Peyer's patch (tissue), 4 donors: ENCODE measurements at places on chromosomes 1 and 21.

- no peak overlapping the region for H3K27ac ChIP-seq
- no peak for DNase-seq
- no peaks in the 10 kb centered on the region for H3K36me3 ChIP-seq
- H3K4me1 ChIP-seq = peaks cover under 1% of the 10 kb centered on the region
- H3K4me3 ChIP-seq = no peak overlapping the region
Observed at GRCh38 chr1:229669333-229669732, 43.3 kb downstream of the URB2 start.

DNA sequence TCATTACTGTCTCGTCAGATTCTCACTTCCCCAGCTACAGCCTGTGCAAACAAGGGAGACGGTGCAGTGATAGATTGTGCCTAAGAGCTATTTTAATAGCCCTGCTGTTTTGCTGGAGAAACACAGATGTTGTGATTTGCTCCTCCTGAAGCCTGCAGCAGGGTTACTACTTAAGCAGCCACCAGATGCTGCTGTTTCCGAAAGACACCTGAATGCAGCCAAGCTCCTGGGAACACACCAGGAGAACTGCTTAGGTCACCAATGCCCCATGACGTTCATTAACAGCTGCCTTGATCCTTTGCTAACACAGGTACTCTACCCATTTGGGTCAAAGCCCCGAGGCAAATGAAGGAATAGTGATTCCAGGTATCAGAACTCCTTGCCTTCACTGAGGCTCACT is 411.8 kb upstream of the DAB1 start:
- no peaks in the 10 kb centered on the region for H3K27me3 ChIP-seq
- no peak overlapping the region for H3K27ac ChIP-seq
- DNase-seq = no peak
- no peaks in the 10 kb centered on the region for H3K36me3 ChIP-seq
- H3K4me3 ChIP-seq = no peak overlapping the region

- no peaks in the 10 kb centered on the region for H3K36me3 ChIP-seq
- no peak overlapping the region for H3K27ac ChIP-seq
- no peak overlapping the region for H3K4me3 ChIP-seq
- H3K27me3 ChIP-seq = no peaks in the 10 kb centered on the region
Observed at GRCh38 chr1:232548691-232549090, 81.2 kb downstream of the SIPA1L2 start.

GRCh38 chr1:185467122-185467521 is 150.1 kb upstream of the IVNS1ABP start:
- DNase-seq = no peak
- no peak overlapping the region for H3K27ac ChIP-seq
- H3K27me3 ChIP-seq = no peaks in the 10 kb centered on the region

DNA sequence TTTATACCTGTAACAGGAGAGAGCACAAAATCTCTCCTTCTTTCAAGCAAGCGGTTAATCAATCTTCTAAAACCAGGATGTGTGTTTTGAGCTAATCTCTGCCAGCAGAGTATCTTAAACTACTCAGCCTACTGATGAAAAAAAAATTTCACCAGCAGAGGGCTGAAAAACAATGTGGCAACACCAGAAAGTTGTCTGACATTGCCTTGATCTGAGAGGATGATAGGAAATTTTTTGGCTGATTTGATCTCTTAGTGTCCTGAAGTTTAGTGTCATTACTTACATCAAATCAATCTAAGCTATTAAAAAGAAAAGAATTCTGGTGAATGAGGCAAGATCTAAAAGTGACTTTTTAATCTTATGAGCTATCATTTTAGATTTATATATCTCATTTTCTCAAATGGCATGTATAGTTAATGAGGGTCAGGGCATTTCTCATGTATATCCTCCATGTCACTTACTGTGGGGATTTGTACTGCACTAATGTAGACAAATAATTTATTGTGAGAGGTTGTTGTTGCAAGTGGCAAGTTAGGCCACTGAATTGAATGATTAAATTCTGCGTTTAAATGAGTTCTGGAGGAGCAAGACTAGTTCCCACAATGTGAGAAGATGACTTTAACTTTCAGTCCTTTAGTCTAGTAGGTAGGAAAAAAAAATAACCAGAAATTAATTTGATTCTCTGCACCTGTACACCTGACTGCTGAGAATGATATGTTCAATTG is 10.9 kb downstream of the ADAMTS1 start:
- H3K27ac ChIP-seq = no peak overlapping the region
- DNase-seq = no peak
- no peak overlapping the region for H3K4me3 ChIP-seq
- no peaks in the 10 kb centered on the region for H3K27me3 ChIP-seq

GRCh38 chr1:54708385-54708784 is 7.3 kb upstream of the TTC4 start:
- H3K27me3 ChIP-seq = no peaks in the 10 kb centered on the region
- DNase-seq = no peak
- H3K36me3 ChIP-seq = no peaks in the 10 kb centered on the region
- no peak overlapping the region for H3K27ac ChIP-seq

- H3K4me1 ChIP-seq = no peaks in the 10 kb centered on the region
- H3K36me3 ChIP-seq = no peaks in the 10 kb centered on the region
- no peak overlapping the region for H3K27ac ChIP-seq
- H3K4me3 ChIP-seq = no peak overlapping the region
- no peaks in the 10 kb centered on the region for H3K27me3 ChIP-seq
Observed at GRCh38 chr1:223223091-223223995, 80.3 kb upstream of the TLR5 start.

DNA sequence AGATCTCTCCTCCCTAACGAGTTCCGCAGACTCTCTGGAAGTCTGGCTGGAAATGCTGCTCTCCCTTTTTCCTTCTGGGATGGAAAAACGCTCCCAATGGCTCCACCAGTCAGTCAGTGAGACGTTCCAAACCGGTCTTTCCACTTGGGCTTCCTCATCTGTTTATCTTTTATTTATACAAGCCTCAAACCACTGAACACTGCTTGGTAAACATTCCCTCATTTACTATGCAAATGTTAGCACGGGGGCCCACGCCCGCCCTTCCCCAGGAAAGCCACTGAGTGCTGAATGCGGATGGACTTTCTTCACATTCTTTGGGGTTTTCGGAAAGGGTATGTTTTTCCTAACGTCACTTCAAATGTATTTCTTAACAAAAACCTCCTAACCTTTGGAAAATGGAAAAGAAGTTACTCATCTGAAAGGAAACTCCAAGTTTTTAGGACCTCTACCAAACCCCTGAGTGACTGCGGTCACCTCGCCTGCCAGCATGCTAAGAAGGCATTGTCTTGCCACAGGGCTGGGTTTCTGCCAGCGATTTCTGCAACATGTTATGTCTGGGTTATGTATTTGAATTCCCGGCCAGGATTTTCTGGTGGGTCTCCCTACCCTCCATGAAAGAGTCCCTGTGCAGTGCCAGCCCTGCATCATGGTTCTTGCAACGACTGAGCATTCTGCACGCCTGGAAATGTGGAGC is 14.0 kb upstream of the UMODL1 start:
- no peaks in the 10 kb centered on the region for H3K36me3 ChIP-seq
- H3K27me3 ChIP-seq = no peaks in the 10 kb centered on the region
- peaks cover 11% of the 10 kb centered on the region for H3K4me1 ChIP-seq
- no peak overlapping the region for H3K4me3 ChIP-seq

- no peaks in the 10 kb centered on the region for H3K36me3 ChIP-seq
- H3K4me3 ChIP-seq = no peak overlapping the region
- H3K4me1 ChIP-seq = no peaks in the 10 kb centered on the region
Observed at GRCh38 chr1:28282426-28283407, 23.4 kb downstream of the SESN2 start.

- H3K27ac ChIP-seq = no peak overlapping the region
- no peak for DNase-seq
- H3K27me3 ChIP-seq = no peaks in the 10 kb centered on the region
- no peaks in the 10 kb centered on the region for H3K36me3 ChIP-seq
Observed at GRCh38 chr21:33101300-33101911, 31.5 kb downstream of the OLIG1 start.

- peaks cover 6% of the 10 kb centered on the region for H3K36me3 ChIP-seq
- DNase-seq = no peak
- no peak overlapping the region for H3K4me3 ChIP-seq
- no peaks in the 10 kb centered on the region for H3K27me3 ChIP-seq
Observed at GRCh38 chr1:161953256-161953920, 70.3 kb downstream of the OLFML2B start.

DNA sequence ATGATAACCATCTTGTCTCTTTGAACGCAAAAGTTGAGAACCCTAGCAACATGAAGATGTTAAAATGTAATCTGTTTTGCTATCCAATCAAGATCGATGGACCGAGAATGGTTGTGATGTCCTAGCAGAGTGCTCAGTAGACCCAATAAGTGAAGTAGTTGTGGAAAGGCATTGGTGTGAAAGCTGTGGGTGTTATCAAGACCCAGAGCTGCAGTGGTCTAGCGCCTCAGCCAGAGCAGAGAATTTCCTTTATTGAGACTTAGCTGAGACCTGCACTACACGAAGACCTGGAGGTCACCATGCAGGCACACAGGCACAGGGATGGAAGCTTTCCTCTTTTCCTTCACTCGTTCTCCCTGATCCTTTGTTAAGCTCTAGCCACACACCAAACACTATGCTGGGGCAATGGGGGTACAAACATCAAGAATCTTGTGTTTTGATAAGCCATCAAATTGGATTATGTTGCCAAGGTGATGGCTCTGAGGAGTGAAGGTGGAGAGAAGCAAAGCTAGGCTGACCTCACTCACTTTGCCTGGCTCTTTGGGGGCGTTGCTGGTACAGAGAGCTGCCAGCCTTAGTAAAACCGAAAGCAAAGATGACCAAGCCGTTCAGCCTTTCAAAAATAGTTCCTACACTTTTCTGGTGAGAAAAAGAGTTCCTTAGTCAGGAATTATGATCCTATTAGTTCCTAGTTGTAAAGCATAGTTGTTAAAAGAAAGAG is 24.1 kb downstream of the METTL13 start:
- no peak overlapping the region for H3K27ac ChIP-seq
- DNase-seq = no peak
- H3K27me3 ChIP-seq = no peaks in the 10 kb centered on the region
- peaks cover 4% of the 10 kb centered on the region for H3K4me1 ChIP-seq
- no peaks in the 10 kb centered on the region for H3K36me3 ChIP-seq

DNA sequence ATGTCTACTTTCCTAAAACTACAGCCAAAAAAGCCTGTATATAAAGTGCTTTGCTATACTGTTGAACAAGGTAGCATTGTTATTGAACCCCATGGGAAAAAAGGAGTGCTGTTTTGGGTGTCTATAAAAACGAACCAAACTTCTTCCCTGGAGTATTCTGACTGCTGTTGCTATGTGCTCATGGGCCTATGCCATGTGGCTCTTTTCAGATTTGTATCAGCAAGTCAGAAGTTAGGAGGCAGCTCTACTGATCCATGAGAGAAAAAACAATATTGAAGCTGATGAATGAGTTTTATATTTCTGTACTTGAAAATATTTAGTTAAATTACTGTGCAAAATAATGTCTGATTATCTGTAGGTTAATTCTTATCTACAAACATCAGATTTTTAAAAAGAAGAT is 66.5 kb downstream of the ADGRL2 start:
- H3K27ac ChIP-seq = no peak overlapping the region
- H3K4me3 ChIP-seq = no peak overlapping the region
- H3K27me3 ChIP-seq = no peaks in the 10 kb centered on the region
- no peak for DNase-seq
- H3K36me3 ChIP-seq = no peaks in the 10 kb centered on the region
- H3K4me1 ChIP-seq = no peaks in the 10 kb centered on the region

DNA sequence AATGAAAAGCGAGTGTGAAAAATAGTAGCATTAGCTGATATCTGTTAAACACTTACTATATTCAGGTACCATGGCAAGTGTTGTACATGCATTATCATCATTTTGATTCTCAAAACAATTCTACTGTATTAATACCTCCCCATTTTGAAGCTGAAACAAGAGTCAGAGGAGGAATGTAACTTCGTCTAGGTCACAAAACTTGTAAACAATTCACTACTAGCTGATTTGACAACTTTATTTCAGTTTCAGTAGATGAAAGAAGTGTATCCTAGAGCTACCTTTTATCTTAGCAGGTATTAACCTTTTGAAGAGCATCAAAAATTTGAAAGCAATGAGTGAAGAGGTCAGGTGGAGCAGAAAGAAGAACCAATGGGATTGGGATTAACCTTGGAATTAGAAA is 1.6 kb downstream of the CD84 start:
- no peak for DNase-seq
- H3K4me3 ChIP-seq = no peak overlapping the region
- H3K27me3 ChIP-seq = no peaks in the 10 kb centered on the region
- no peaks in the 10 kb centered on the region for H3K36me3 ChIP-seq
- H3K27ac ChIP-seq = peak overlapping the region; percentile 23
- H3K4me1 ChIP-seq = peaks cover 4% of the 10 kb centered on the region

- no peaks in the 10 kb centered on the region for H3K27me3 ChIP-seq
Observed at GRCh38 chr1:2381741-2382620, 9.4 kb downstream of the MORN1 start.

DNA sequence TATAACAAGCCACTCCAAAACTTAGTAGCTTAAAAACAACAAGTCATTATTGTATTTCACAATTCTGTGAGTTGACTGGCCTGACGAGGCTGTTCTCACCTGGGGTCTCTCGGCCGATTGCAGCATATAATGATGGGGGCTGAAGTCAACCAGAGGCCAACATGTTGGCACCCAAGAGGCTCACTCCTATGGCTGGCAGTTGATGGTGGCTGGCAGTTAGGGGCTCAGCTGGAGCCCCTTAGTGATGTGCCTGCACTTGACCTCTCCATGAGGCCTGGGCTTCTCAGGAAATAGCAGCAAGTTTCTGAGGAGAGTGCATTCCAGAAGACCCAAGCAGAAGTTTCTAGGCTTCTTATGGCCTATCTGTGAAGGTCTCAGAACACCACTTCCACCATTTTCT is 459.4 kb downstream of the NPHP4 start:
- no peaks in the 10 kb centered on the region for H3K4me1 ChIP-seq
- no peak overlapping the region for H3K27ac ChIP-seq
- no peaks in the 10 kb centered on the region for H3K36me3 ChIP-seq
- H3K27me3 ChIP-seq = no peaks in the 10 kb centered on the region
- DNase-seq = no peak

- H3K27me3 ChIP-seq = no peaks in the 10 kb centered on the region
- H3K27ac ChIP-seq = peak overlapping the region; percentile 51
- no peaks in the 10 kb centered on the region for H3K4me1 ChIP-seq
- no peak for DNase-seq
- no peaks in the 10 kb centered on the region for H3K36me3 ChIP-seq
Observed at GRCh38 chr1:53957194-53957818, 11.2 kb downstream of the LRRC42 start.

DNA sequence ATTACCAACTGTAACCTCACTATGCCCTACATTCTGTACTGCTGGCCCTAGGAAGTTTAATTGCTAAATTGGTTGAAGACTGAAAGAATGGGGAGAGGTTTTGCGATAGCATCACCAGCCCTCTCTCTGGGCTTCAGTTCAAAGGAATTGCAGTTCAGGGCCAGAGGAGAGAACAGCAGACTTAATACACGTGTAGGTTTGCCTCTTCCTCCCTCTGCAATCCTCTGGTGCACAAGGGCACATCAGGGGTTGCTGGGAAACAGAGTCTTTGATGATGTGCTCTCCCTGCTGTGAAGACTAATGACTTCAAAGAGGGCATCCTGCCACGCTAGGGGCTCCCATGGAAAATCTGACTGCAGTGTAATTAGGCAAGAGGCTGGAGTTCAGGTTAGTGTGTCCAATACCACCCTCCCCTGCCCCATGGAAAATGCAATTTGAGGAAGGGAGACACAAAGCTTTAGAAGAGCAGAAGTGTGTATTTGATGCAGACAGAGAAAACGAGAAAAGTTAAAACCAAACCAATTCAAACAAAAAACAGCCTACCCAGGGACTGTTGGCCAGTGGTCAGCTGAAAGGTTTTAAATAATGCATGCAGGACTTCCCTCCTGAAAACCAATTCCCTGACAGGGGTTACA is 167.9 kb downstream of the ASTN1 start:
- no peak for DNase-seq
- no peak overlapping the region for H3K4me3 ChIP-seq
- no peaks in the 10 kb centered on the region for H3K4me1 ChIP-seq
- H3K27ac ChIP-seq = no peak overlapping the region
- H3K36me3 ChIP-seq = no peaks in the 10 kb centered on the region
- H3K27me3 ChIP-seq = no peaks in the 10 kb centered on the region
